Small intestine (tissue), 16 donors: ENCODE measurements at places on chromosomes 6 and 20. TPM values are rescaled to one million over a fixed set of nuclear protein-coding genes. Genes with fewer than 3 reads are reported as not detected.
A peak's percentile ranks its signal among the peaks of the same experiment; 100 is the strongest.

DNA sequence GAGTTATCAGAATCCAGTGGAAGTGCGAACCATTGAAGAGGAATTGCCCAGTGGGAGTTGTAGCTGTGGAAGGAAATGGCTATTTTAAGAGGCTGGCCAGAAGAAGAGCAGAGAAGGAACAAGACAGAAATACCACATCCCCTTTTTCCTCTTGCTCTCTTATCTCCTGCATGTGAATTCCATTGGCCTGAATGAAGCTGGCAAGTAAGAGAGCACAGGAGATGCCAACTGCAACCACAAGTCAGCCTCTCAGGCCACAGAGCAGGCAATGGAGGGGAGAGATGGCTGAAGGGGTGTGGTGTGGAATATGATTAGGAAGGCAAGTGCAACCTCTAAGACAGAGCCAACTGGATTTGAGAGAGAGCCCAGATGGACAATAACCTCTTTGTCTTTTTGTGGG is 362.7 kb upstream of the IMPG1 start:
- DNase-seq: no peak

The EPB41L2 gene
- 63.0 TPM for polyA plus RNA-seq

The PHACTR1 gene
- 0.67 TPM for polyA plus RNA-seq

DNA sequence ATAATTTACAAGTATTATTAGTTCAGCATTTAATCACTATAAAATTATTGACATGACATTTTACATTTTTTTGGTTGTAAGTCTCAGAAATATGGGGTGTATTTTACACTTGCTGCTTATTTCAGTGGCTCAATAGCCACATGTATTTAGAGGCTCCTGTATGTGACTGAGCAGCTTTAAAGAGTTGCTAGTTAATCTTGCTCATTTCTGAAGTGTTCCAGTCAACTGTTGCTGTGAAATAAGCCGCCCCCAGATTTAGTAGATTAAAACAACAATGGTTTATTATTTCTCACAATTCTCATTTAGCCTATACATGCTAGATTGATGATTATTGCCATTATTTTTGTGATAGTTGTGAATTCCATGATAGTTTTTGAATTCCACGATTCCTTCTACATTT is 23.0 kb downstream of the CD109 start:
- DNase-seq: no peak

DNA sequence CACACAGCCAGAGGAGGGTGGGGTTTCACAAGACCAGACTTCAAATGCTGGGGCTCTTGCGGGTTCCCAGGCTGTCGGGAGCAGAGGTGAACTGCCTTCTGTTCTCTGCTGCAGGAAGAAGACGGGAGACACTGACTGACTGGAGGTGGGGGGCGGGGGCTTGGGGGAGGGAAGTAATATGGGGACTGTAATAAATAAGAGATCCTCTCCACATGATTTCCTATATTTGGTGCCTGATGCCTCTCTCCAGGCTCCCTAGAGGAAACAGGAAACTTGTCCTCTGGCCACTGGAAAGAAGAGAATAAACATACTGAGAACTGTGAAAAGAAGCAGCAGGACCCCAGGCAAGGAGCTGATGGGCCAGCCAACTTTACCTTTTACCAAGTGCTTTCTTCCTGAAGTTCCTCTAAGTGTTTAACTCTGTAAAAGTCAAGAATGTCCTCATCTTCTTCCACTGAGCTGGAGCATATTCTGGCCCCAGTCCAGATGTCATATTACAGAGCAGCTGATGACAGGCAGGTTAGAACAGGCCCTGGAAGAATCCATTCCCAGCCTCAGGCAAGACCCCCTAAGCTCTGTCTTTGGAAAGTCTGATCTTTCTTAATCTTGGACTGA is 33.2 kb upstream of the ADGRF5 start:
- no peak for DNase-seq

DNA sequence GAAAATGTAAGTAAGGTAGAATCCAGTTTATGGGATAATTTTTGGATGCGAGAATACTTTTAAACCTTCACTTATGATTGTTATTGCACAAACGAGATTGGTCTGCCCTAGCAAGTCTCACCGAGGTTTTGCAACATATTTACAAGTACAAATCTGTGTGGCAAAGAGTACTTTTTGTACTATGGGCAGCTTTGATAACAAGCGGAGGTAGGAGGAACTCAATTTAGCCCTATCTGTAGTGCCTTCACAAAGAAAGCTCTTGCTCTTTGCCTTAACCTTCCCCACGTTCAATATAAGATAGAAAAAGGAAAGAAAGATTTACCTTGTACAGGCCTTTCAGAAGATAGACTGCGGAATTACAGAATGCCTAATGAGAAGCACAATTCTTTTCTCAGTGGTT is 77.5 kb upstream of the HIVEP1 start:
- no peak for DNase-seq

DNA sequence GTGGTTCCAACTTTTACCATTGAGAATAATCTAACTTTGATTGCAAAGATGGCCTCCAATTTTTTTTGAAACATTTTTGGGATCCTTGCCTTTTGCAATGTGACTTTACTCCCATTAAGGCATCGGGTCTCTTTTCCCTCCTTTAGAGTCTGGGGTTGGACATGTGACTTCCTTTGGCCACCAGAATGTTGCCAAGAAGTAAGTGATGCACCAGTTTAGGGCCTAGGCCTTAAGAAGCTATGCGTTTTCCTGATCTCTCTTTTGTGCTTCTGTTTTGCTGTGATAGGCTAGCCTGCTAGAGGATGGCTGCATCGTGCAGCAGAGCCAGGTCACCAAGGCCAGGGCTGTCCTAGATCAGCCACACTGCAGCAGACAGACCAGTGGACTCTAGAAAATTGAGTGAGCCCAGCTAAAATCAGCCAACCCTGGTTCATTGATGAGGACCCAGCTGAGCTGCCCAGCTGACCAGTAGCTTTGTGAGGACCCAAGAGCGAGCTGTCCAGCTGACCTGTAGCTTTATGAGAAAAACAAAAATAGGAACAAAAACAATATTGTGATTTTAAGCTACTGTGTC is 594.0 kb upstream of the JAG1 start:
- no peak for DNase-seq

DNA sequence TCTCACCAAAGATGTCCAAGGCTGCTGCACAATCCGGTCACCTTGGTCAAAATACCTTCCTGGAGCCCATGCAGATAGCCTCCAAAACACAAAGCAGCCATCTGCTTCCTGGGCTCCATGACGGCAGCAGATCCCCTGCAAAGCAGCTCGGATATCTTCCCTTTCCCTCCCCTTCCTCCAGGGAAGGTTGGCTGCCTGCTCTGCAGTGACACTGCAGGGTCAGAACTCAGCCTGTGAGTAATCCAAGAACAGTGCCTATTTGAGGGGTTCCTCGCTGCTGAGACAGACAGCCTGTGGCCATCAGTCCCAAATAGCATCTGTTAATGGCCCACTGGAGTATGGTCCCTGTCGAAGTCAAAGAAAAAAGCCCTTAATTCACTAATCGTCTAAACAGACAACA is 270.8 kb downstream of the PREX1 start:
- DNase-seq: no peak

DNA sequence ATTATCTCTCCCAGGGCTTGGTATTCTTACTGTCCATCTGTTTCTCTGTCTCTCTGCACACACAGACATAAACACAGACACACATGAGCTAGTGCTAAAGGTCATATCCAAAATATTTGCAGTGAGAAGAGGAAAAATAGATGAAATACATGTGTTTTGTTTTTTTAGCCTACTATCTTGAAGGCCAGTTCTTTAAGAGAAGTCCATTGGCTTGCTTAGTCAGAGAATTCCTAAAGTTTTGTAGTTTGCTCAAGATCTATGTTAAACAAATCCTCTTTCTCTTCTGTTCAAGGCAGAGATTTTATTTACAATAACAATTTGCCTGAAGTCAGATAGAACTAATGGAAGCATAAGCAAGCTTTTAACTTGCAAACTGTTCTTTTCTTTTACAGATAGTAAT is 120.0 kb upstream of the AKIRIN2 start:
- no peak for DNase-seq

- DNase-seq: peak; percentile 49
These were observed 123.3 kb upstream of the DUSP22 start for GRCh38 chr6:168865-169455.

DNA sequence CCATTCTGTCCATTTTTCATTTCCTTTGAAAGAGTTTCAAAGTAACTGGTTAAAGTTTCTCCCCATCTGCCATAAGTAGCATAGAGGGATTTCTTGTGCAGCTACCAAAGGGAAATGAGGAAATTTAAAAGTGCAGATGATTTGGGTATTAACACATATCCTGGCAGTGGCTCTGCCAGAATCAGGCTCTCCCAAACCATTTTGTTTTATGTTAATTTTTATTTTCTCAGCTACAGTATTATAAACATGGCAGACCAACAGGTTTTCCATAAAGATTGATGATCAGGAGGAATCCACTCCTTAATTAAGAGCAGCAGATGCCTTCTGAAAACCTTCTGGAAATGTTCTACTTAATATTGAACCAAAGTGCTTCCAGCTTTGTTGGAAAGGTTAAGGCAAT is 13.9 kb downstream of the PLCB4 start:
- DNase-seq: no peak

- no peak for DNase-seq
These were observed 270.6 kb downstream of the FARS2 start for GRCh38 chr6:5531853-5532375.

The RFX6 gene
- polyA plus RNA-seq: 5.7 TPM

The GPX5 gene
- polyA plus RNA-seq: not detected

GRCh38 chr20:35561671-35562070 is 19.8 kb downstream of the ERGIC3 start:
- no peak for DNase-seq

DNA sequence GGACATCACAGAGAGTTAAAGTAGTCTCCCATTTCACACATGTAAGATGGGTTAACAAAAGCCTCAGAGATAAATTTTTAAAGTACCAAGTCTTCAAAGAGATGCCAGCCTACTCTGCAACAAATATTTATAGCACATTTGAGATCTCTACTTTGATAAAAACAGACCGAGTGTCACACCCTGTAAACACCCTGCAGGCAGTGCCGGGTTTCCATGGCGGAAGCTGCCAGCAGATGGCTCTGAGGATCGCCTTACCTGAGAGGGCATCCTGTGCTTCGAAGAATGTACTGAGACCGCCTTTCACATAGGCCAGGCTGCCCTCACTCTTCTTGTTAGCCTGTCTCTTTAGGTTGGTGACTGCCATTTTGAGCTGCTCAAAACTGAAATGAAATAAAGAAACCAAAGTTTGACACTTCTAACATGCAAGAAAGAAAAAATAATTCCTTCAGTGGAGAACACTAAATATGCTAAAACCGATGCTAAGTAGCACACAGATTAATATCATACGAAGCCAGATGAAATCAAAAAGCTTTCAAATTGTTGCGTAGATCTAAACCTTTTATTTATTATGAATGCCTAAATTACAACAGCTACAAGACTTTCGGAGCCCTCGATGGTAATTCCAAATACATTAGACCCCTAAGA is 39.3 kb downstream of the HUS1B start:
- no peak for DNase-seq

- no peak for DNase-seq
These were observed 31.9 kb downstream of the HUS1B start for GRCh38 chr6:624979-625378.

The OR2B6 gene
- polyA plus RNA-seq: not detected

The SMLR1 gene
- polyA plus RNA-seq: 1.4 TPM

The KIF6 gene
- polyA plus RNA-seq: 0.18 TPM

GRCh38 chr6:139538366-139538765 is 163.9 kb upstream of the CITED2 start:
- DNase-seq: no peak

DNA sequence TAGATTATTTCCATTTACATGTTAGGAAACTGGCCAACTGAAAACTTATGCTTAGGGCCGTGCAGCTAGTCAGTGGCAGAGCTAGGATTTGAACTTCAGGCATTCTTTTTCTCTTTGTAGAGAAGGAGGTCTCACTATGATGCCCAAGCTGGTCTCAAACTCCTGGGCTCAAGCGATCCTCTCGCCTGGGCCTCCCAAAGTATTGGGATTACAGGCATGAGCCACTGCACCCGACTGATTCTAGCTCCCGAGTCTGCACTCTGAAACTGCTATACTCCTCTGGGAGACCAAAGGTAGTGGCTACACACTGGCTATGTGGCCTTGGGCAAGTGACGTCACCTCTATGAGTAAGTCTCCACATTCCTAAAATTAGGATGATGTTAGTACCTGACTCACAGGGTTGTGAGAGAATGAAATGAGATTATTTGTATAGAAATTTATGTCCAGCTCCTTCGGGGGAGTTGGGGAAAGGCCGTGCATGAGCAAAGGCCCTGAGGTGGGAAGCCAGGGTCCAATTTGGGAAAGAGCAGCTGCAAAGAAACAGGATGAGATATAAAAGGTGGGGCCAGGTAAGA is 6.4 kb downstream of the PLTP start:
- DNase-seq: no peak

- peak; percentile 57 for DNase-seq
These were observed 448.6 kb downstream of the PHF3 start for GRCh38 chr6:64084185-64084663.

The TRIM40 gene
- 4.0 TPM for polyA plus RNA-seq

GRCh38 chr6:164763788-164764187 is 545.6 kb downstream of the C6orf118 start:
- DNase-seq: no peak

The PGC gene
- 0.03 TPM for polyA plus RNA-seq

DNA sequence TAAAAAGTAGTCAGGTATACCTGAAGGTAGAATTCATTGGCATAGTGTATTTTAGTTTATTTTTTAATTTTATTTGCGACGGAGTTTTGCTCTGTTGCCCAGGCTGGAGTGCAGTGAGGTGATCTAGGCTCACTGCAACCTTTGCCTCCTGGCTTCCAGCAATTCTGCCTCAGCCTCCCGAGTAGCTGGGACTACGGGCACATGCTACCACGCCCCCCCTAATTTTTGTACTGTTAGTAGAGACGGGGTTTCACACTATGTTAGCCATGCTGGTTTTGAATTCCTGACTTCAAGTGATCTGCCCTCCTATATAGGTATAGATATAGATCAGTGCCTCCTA is 102.8 kb upstream of the PRSS16 start:
- DNase-seq: no peak

The MLN gene
- 136 TPM for polyA plus RNA-seq

DNA sequence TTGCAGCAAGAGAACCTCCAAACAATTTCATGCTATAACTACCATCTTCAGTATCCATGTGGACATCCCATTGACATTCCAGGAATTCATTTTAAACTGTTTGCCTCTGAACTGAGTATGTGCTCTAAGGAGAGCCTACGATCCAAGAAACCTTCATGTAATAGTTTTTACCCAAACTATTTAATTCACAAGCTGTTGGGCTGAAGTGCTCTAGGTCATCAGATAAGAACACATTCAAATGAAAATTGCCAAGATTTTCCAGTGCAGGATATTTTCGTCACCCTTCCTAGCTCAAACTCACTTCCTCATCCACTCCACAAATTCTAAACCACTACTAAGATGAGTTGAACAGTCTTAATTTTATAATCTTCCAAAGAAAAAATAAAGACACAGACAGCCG is 12.8 kb downstream of the RSPO3 start:
- DNase-seq: no peak

GRCh38 chr6:136811272-136811671 is 11.1 kb upstream of the PEX7 start:
- no peak for DNase-seq

DNA sequence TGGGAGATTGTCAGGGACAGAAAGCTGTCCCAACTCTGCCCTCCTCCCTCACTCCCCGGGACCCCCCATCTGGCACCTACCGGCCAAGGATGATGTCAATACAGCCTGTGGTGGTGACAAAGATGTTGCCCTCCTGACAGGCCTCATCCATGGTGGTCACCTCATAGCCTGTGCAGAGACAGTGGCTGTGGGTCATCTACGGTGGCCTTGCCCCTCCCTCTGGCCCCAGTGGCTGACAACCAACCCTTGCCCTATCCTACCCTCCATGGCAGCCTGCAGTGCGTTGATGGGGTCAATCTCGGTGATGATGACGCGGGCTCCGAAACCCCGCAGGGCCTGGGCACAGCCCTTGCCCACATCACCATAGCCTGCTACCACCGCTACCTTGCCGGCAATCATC is 12.7 kb downstream of the AHCY start:
- no peak for DNase-seq
